Common myeloid progenitor, CD34-positive (primary cell): ENCODE measurements at places on chromosomes 1 and 21.

DNA sequence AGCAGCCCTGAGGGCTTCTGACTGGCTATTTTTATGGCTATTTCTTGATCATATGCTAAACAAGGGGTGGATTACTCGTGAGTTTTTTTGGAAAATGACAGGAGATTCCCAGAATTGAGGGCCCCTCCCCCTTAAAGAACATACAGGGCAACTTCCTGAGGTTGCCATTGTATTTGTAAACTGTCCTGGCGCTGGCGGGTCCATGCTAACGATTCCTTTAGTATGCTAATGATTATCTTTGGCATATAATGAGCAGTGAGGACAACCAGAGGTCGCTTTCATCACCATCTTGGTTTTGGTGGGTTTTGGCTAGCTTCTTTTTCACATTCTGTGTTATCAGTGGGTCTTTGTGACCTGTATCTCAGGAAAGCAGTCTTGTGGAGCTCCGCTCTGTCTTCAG, 24.1 kb downstream of the FMN2 start:
- no peak for DNase-seq

DNA sequence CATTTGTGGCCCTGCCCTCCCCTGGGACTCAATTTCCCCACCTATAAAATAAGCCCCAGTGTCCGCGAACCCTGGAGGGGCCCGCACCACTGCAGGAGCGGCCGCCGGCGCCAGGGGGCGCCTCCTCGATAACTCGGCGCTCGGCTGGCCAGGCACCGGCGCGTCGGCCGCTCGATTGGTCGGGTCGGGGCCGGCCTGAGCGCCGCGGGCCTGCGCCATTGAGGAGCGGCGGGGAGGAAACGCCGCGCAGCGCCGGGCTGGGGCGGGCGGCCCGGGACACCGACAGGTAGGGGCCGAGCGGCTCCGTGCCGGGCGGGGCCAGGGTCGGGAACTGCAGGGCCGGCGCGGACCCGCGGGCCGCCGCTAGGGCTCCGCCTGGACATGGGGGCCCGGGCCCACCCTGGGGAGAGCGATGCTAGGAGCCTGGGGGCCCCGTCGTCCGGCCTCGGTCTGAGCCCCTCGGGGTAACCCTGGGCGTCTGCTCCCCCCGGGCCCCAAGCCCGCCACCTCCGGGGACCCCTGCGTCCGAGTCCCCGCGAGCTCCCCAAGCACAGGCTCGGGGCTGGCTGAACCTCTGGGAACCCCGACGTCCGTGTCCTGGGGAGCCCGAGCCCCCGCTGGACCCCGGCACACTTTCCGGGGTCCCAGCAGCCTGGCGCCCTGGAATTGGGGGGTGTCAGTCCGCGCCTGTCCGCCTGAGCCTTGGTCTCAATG, at the start of gene VPS13D:
Gene VPS13D (plus strand): TSS at position 196 of the 714 bp plus-strand sequence. CDS start 4,237 bp downstream, outside the sequence.
- DNase-seq: peak; percentile 86

DNA sequence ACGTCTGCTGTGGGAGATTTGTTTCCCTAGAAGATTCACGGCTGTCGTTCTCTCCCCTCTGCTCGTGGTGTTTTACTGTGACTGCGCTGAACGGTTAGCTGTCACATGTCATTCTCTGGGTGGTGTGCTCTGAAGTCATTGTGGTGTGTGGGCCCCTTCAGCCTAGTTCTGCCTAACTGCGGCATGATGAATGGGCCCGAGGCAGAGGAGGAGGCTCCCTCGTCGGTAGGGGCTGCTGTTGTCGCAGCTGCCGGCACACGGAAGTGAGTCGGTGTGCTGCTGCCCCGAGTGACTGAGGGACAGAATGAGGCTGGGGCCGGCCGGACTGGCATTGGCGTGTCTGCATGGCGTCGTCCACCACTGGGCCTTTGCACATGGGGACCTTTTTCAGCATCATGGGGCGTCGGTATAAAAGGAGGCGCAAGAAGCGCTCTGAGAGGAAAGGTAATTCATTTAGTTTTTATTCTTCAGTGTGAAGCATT, 77.9 kb downstream of the ADARB1 start:
- peak; percentile 98 for DNase-seq

DNA sequence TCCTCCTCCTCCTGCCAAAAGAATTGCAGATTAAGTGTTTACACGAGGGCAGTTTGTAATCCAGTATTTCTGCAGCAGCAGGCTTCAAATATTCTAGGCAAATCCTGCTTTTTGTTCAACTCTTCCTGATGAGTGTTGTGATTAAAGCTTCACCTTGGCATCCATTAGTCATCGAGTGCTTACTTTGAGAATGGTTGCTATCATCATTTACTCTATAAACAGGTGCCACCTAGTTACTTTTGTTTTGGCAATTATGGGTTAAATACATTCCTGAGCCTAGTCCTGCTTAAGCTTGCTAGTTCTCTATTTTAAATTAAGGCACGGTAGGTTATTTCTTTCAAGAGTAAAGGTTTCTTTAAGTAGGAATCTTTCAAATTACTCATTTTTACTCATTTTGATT, 20.3 kb downstream of the PDC start:
- no peak for DNase-seq

- no peak for DNase-seq
These were observed 150.1 kb downstream of the PLPP3 start for GRCh38 chr1:56429288-56429687.

DNA sequence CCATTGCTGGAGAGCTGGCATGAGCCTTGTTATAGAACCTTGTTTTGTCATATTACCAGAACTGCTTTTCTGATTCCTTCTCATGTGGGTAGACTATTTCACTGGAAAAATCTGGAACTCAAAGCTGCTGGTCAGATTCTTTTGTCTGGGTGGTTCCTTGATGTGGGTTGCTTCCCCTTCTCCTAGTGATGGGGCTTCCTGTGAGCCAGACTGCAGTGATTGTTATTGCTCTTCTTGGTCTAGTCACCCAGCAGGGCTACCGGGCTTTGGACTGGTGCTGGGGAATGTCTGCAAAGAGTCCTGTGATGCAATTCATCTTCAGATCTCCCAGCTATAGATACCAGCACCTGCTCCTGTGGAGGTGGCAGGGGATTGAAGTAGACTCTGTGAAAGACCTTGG, 59.4 kb downstream of the GPR137B start:
- no peak for DNase-seq

- DNase-seq: peak; percentile 82
These were observed 3.3 kb upstream of the CNR2 start for GRCh38 chr1:23916209-23917131.

- no peak for DNase-seq
These were observed 74.5 kb downstream of the ENAH start for GRCh38 chr1:225578251-225578977.

DNA sequence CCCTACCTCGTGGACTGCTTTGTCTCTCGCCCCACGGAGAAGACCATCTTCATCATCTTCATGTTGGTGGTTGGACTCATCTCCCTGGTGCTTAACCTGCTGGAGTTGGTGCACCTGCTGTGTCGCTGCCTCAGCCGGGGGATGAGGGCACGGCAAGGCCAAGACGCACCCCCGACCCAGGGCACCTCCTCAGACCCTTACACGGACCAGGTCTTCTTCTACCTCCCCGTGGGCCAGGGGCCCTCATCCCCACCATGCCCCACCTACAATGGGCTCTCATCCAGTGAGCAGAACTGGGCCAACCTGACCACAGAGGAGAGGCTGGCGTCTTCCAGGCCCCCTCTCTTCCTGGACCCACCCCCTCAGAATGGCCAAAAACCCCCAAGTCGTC, 2.0 kb downstream of the GJA4 start:
- DNase-seq: no peak

GRCh38 chr21:34844013-34844923, 175.5 kb downstream of the CLIC6 start:
- DNase-seq: peak; percentile 62

DNA sequence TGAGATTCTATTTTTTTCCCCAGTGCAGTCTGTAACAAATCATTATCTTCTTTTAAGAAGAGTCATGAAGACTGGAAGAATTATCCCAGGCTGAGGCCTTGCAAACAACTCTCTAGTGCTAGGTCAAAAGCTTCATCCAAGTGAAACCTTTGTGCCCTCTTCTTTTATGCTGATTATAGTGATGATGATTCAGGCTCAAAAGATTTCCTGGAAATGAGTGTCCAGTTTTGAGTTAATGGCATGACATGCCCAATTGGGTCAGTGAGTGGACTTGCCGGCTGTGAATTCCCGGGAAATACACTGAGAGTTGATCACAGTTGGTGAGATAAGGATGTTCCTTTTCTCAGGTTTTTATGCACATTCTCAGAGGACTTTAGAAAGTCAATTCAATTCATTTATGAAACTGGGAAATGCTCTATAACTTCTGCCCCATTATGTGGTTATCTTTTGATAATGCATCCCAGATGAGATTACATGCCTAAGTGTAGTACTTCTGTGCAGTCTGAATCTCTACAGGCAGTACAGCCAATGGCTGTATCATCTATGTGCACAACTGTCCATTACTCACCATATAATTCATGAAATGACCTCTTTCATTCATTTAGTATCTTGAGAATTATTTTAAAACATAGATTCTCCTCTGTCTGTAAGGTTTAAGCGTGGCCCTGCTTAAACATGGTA, 66.2 kb downstream of the S1PR1 start:
- DNase-seq: no peak

- DNase-seq: no peak
These were observed 5.7 kb downstream of the HSPG2 start for GRCh38 chr1:21931171-21932093.

GRCh38 chr1:64597113-64597512, 127.2 kb downstream of the CACHD1 start:
- DNase-seq: no peak

GRCh38 chr1:89815611-89816010, 5.2 kb upstream of the LRRC8D start:
- DNase-seq: peak; percentile 82

- DNase-seq: no peak
These were observed 367.8 kb upstream of the PBX1 start for GRCh38 chr1:164191191-164191590.

DNA sequence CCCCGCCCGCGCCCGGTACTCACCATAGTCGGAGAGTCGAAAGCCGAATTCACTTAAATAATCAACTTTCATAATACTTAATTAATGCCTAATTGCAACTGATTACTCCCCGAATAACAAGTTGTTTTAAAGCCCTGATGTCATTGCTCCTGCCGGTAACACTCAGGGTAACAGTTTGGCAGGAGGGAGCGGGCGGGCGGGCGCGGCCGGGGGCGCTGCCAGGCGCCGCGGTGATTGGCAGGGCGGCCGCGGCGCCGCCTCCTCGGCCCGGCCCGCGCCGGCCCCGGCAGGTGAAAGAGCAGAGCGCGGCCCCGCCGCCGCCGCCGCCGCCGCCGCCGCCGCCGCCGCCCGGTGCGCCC, 102.2 kb downstream of the CASZ1 start:
- DNase-seq: peak; percentile 69

- DNase-seq: no peak
These were observed 1.1 kb downstream of the TMPRSS2 start for GRCh38 chr21:41506611-41507520.

DNA sequence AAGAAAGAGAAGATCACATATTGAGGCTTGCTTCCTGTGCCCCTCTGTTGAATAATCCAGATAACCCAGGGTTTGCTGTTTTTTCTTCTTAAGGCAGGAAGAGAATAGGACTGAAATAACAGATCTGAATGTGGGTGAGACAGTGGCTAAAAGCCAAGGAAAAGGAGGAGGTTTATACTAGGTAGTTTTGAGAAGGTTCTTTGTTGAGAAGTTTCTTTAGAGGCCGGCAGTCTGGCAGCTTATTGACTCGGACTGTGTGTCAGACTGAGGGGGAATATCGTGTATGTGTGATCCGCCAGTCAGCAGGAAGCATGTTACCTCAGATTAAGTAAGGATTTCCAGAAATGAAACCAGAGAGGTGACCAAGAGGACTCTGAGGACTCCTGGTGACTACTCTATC, 119.8 kb downstream of the PLA2G4A start:
- DNase-seq: peak; percentile 22

GRCh38 chr1:153662269-153662668, 3.8 kb downstream of the SNAPIN start:
- no peak for DNase-seq
